ENCODE measurements at places on chromosomes 12 and 14. TPM values are rescaled to one million over a fixed set of nuclear protein-coding genes. Genes with fewer than 3 reads are reported as not detected.

- DNase-seq: no peak
- H3K27ac ChIP-seq: no peak overlapping the region
- no peaks in the 10 kb centered on the region for H3K36me3 ChIP-seq
- no peaks in the 10 kb centered on the region for H3K4me1 ChIP-seq
- no peaks in the 10 kb centered on the region for H3K27me3 ChIP-seq
- H3K4me3 ChIP-seq: no peak overlapping the region
Measured at GRCh38 chr14:30159374-30159773, 231.7 kb upstream of the PRKD1 start.

DNA sequence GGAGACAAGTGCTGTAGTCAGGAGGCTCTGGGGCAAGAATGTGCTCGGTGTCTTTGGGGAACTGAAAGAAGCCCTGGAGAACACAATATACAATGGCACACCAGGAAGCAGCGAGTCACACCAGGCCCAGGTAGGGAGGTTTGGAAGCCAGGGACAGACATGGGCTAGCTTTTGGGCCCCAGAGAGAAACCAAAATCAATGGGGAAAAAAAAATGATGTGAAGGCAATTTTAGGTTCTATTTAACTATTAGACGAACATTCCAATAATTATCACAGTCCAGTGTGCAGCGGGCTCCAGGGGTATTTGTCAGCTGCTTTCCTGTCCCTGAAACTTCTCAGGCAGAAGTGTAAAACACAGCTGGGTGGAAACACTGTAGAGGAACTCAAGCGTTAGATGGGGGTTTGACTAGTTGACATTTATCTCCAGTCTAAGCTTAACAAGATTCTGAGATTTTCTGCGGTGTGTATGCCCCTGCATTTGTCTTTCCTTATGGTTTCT lies 21.8 kb upstream of the EGLN3 start:
- no peaks in the 10 kb centered on the region for H3K36me3 ChIP-seq
- no peaks in the 10 kb centered on the region for H3K27me3 ChIP-seq
- no peak for DNase-seq
- H3K4me1 ChIP-seq: no peaks in the 10 kb centered on the region
- H3K4me3 ChIP-seq: no peak overlapping the region

The TMEM132C gene
- total RNA-seq: 8.0 TPM

- H3K4me3 ChIP-seq: peak overlapping the region; percentile 93
- peaks cover 12% of the 10 kb centered on the region for H3K27me3 ChIP-seq
- no peak for DNase-seq
- H3K4me1 ChIP-seq: peaks cover 28% of the 10 kb centered on the region
- H3K27ac ChIP-seq: peak overlapping the region; percentile 17
Measured at GRCh38 chr12:55716582-55716957, 724 bp downstream of the BLOC1S1 start.

The KRT3 gene
- not detected for total RNA-seq

- no peak overlapping the region for H3K27ac ChIP-seq
- no peaks in the 10 kb centered on the region for H3K36me3 ChIP-seq
- DNase-seq: no peak
- H3K4me1 ChIP-seq: peaks cover 6% of the 10 kb centered on the region
Measured at GRCh38 chr14:104250175-104250574, 111.8 kb downstream of the KIF26A start.

DNA sequence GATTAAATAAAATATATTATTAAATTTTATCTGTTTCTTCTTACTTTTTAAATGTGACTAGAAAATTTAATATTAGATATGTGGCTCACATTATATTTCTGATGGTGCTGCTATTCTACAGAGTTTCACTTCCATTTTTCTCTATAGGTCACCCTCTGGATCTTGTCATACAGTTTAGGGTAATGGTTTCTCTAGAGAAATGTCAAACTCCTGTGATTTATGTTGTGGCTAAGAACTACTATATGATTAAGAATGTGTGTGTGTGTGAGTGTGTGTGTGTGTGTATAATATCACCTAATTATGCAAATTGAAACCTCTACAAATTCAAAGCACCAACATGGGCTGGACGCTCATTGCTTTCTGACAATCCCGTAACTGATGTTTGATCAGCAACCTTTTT lies 325.9 kb downstream of the ADAMTS20 start:
- DNase-seq: no peak
- peaks cover 4% of the 10 kb centered on the region for H3K36me3 ChIP-seq
- H3K4me3 ChIP-seq: no peak overlapping the region

DNA sequence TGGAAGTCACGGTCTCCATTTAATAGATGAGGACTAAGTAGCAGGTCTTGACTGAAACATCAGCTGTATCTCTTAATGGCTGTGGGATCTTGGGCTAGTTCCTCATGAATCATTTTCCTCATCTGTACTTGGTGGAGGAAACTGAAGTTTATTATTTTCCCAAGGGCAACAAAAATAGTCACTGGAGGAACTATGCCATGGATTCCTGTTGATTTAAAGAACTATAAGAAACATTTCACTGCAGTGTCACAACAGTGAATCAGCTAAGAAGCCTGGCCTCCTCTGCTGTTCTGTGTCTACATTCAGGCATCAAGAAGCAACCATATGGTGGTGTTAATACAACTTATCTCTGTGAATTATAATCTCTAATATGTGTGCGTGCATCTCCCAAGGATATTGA lies 200.5 kb downstream of the STXBP6 start:
- H3K27me3 ChIP-seq: no peaks in the 10 kb centered on the region
- no peaks in the 10 kb centered on the region for H3K4me1 ChIP-seq
- no peak for DNase-seq
- no peaks in the 10 kb centered on the region for H3K36me3 ChIP-seq
- H3K27ac ChIP-seq: no peak overlapping the region

GRCh38 chr12:62581288-62582064 lies 114.8 kb downstream of the MON2 start:
- no peaks in the 10 kb centered on the region for H3K36me3 ChIP-seq
- no peak overlapping the region for H3K4me3 ChIP-seq
- no peak for DNase-seq
- no peaks in the 10 kb centered on the region for H3K27me3 ChIP-seq
- no peaks in the 10 kb centered on the region for H3K4me1 ChIP-seq
- no peak overlapping the region for H3K27ac ChIP-seq

DNA sequence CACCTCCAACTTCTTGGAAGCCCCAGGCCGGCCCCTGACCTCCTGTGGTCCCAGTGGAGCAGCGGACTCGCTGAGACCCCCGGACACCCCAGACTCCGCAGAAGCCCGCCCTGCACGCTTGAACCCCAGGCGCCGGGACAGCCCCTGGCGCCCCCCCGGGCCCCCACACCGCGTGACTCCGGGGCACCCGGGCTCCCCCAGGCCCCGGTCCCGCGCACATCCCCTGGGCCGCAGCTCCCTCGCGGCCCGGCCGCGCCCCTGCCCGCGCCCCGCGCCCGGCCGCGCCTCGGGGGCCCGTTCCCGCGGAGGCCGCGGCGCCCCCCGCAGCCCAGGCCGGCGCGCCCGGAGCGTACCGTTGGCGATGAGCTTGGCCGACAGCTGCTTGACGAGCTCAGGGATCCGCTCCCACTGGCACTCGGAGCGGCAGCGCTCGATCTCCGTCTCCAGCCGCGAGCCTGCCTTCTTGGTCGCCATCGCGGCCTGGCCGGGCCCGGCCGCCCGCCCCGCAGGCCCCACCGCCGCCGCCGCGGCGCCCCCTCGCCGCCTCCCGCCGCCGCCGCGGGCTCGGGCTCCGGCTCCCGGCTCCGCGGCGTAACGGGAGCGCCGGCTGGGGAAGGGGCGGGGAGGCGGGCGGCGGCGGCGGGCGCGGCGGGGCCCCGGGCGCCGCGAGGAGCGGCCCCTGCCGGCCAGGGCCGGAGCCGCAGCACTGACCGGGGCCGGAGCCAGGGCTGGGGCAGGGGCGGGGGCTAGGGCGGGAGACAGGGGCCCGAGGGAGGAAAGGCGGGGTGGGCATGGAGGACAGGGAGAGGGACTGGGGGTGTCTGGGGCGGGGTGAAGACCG lies at the start of gene TTC7B:
Gene TTC7B (minus strand): TSS at position 609 of the 841 bp plus-strand sequence. CDS start 135 bp downstream, at position 474.
- peak within 1 kb of the TSS; percentile 93 for H3K27ac ChIP-seq
- peaks cover 26% of the 10 kb centered on the region for H3K4me1 ChIP-seq
- peak; percentile 81 for DNase-seq
- no peaks in the 10 kb centered on the region for H3K36me3 ChIP-seq
- H3K27me3 ChIP-seq: peaks cover 14% of the 10 kb centered on the region
- peak within 1 kb of the TSS; percentile 96 for H3K4me3 ChIP-seq

The TAS2R20 gene
- total RNA-seq: 3.4 TPM

The ZBTB39 gene
- 23.5 TPM for total RNA-seq
